HepG2 (cell line): ENCODE measurements at places on chromosomes 13 and 19. TPM values are rescaled to one million over a fixed set of nuclear protein-coding genes. Genes with fewer than 3 reads are reported as not detected.

Gene PTPRH
- total RNA-seq = 9.9 and 14.7 TPM in 2 replicates

Gene PCDH9
- 0.09 and 0.11 TPM in 2 replicates for total RNA-seq

Gene OR7C1
- total RNA-seq = not detected in 2 replicates

Gene ZNF549
- 6.4 and 8.8 TPM in 2 replicates for total RNA-seq

Gene PSG1
- total RNA-seq = not detected in 2 replicates

Gene ZNF541
- 0.04 TPM in 1 of 2 replicates, not detected in the other for total RNA-seq

Gene ZNF154
- not detected in 2 replicates for total RNA-seq

Gene TNFRSF19
- 47.7 and 77.7 TPM in 2 replicates for total RNA-seq

Gene MATK
- total RNA-seq = not detected in 2 replicates

Gene TRAPPC6A
- 6.2 and 6.5 TPM in 2 replicates for total RNA-seq
